Activated CD4-positive, alpha-beta memory T cell treated with anti-CD3 and anti-CD28 coated beads, Interleukin-2, amount 10 ng/mL, durations not matched to agents 7 days and 5 days (primary cell): ENCODE measurements at places on chromosomes 1 and 21. TPM values are rescaled to one million over a fixed set of nuclear protein-coding genes. Genes with fewer than 3 reads are reported as not detected.

The ANKRD34A gene
- total RNA-seq: 2.9 TPM

The GABRD gene
- total RNA-seq: not detected

The SLC44A3 gene
- total RNA-seq: 0.35 TPM

The ROR1 gene
- total RNA-seq: 0.10 TPM

The KAZN gene
- 0.30 TPM for total RNA-seq

The KCNAB2 gene
- 286 TPM for total RNA-seq

The AADACL3 gene
- total RNA-seq: not detected

The MRAP gene
- total RNA-seq: not detected

The LCE2A gene
- total RNA-seq: not detected

The UBE2J2 gene
- total RNA-seq: 62.4 TPM

The FCRL5 gene
- not detected for total RNA-seq

The SMIM34 gene
- total RNA-seq: not detected

The RAVER2 gene
- 1.6 TPM for total RNA-seq

The SYCP1 gene
- total RNA-seq: not detected

The UBL4B gene
- not detected for total RNA-seq

The ALPL gene
- total RNA-seq: not detected

The HEYL gene
- not detected for total RNA-seq

The DMRTA2 gene
- not detected for total RNA-seq

The GSTM1 gene
- total RNA-seq: not detected

The HIVEP3 gene
- total RNA-seq: 28.8 TPM

The BROX gene
- 61.3 TPM for total RNA-seq

The CRNN gene
- total RNA-seq: not detected

The SLC30A10 gene
- total RNA-seq: not detected

The AGBL4 gene
- not detected for total RNA-seq

The BARHL2 gene
- total RNA-seq: not detected

The GPR3 gene
- total RNA-seq: 0.65 TPM

The LCE1E gene
- not detected for total RNA-seq

The RNF11 gene
- 39.7 TPM for total RNA-seq

The AGO4 gene
- total RNA-seq: 20.9 TPM

The NECTIN4 gene
- total RNA-seq: not detected

The LRRC8C gene
- total RNA-seq: 55.6 TPM

The LCE3D gene
- not detected for total RNA-seq

The MYCL gene
- total RNA-seq: 0.10 TPM

The HSPA6 gene
- total RNA-seq: 1.2 TPM

The KRTAP13-2 gene
- total RNA-seq: not detected

The SPRR1B gene
- total RNA-seq: not detected
